ENCODE measurements at places on chromosomes 5 and 9. TPM values are rescaled to one million over a fixed set of nuclear protein-coding genes. Genes with fewer than 3 reads are reported as not detected.

ARHGAP26 gene
- total RNA-seq, result 1.7 TPM

NINJ1 gene
- 87.3 TPM for total RNA-seq

SLC36A2 gene
- total RNA-seq, result 0.14 TPM

STKLD1 gene
- total RNA-seq, result 1.0 TPM

- no peak for DNase-seq
These were observed 354.8 kb downstream of the NR2F1-AS1 start for GRCh38 chr5:93226202-93226735.

GRCh38 chr9:114056527-114056926 lies 21.6 kb downstream of the AMBP start:
- DNase-seq, result no peak

DNA sequence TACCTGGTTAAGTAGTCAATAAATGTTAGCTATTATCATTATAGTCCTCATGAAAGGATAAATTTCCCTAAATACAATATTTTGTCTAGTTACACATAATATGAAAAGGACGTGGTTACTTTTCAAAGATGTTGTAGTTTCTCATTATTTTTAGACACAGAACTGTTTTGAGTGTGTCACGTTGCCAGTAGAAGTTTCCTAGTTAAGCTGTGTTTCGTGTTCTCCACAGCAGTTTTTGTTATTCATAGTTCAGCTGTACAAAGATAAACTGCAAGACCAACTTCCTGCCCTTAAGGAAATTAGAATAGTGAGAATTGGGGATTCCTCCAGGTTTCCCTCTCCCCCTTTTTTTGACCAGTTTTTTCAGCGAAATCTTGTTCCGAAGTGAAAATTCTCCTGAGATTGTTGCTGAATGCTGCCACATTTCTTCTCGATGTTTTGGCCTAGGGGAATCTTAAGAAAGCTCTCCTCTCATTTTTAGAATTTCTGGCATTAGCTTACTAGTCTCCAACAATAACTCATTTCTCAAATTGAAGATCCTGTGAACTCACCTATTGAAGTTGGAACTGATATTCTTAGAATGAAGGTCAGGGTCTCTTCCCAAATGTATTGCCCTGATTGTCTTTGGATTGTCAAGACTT lies 176.1 kb downstream of the PAM start:
- DNase-seq, result no peak
